ENCODE measurements at places on chromosomes 4 and X.

DNA sequence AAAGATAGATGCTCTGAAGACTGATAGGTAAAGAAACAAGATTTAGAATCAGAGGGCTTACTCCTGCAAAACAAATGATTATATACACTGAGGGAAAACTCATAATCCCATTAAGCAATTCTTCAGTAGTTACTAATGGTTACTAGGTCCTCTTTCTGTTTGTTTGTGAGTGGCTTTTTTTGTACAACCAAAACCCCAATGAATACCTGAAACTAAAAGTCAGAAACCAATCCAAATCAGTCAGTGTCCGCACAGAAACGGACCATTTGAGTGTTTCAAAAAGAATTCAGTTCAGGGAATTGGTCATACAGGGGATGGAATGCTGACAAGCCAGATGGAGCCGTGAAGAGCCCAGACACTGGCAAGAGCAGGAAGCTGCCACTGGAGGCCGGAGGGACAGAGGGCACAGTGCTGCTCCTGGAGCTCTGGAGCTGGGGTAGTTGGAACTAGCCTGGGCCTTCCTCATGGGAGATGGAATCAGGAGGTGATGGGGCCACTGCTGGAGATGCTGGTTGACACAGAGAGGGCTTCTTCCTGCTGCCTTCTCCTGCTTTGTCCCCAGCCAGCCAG lies 31.9 kb downstream of the SETD7 start:
- no peak for DNase-seq

DNA sequence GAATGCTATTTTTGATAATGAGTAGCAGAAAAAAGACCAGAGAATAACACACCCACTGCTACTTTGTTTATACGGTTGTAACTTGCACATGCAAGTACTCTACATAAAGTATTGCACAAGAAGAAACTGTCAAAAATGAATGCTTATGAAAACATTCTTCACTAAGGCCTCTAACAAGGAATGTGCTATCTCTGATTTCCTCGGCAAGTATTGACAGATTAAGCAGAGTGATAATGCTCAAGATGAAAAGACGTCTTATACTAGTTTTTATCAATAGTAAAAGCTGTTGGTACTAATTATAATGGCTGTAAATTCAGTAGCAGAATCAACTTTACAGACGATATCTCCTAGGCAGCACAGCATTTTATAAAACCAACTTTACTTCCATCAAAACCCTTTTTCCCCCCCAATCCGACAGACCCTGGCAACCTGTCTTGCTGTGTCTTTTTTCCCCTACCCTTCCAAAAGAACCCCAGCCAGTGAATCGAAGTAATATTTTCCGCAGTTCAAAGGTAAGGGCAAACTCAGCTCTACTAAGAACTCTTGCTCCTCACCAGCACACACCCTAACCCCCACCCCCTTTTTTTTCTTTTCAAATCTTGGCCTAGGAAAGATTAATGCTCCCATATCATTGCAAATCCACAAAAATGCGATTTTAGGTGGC lies 1.5 kb downstream of the FRYL start:
- no peak for DNase-seq

DNA sequence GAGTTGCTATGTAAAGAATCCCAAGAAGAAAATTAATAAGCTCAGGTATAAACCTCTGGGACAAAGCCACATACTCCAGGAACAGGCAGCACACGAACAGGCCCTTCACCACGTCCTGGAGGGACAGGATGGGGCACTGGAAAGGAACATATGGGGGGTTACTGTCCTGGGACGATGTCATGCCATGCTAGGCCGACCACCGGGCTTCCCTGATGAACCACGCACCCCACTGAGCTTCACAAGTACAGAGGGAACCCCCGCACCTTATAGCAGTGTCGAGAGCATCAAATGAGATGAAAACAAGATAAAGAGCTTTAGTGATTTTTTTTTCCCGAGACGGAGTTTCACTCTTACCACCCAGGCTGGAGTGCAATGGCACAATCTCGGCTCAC lies 19.1 kb downstream of the NOP14 start:
- no peak for DNase-seq

- DNase-seq = no peak
Measured at GRCh38 chr4:129839687-129840086, 743.7 kb downstream of the C4orf33 start.

DNA sequence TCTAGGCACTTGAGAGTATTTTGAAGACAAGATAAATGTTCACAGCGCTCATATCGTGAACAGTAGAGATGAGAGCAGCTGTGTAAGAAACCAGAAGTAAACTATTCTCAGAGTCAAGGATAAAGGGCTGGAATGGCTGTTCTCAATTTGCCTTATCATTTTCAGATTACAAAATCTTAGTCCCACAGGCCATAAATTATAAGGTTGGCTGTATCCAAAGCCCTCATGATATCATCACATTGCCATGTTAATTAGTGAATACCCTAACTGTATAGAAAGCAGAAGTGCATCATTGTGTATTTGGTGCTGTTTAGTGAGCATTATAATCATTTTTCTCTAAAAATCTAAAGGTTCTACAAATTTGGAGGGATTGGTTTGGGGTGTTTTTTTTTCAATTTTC lies 168.9 kb upstream of the EDNRA start:
- no peak for DNase-seq

DNA sequence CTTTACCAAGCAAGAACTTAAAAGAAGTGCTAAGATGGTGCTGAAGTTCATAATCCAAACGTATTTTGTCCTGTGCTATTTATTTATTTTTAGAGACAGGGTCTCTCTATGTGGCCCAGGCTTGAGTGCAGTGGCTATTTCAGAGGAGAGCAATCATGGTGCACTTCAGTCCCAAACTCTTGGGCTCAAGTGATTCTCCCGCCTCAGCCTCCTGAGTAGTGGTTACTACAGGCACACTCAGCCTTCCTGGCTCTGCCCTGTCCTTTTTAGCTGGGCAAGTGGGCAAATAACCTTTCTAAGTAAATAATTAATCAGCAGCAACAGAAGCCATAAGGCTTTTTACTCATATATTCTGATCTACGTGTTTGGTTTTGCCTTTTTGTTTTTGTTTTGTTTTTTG lies 2.6 kb downstream of the NSD2 start:
- no peak for DNase-seq

- no peak for DNase-seq
Measured at GRCh38 chrX:50594788-50595187, 124.2 kb upstream of the DGKK start.

GRCh38 chr4:172686021-172686420 lies 482.6 kb upstream of the GALNT7 start:
- DNase-seq = no peak

DNA sequence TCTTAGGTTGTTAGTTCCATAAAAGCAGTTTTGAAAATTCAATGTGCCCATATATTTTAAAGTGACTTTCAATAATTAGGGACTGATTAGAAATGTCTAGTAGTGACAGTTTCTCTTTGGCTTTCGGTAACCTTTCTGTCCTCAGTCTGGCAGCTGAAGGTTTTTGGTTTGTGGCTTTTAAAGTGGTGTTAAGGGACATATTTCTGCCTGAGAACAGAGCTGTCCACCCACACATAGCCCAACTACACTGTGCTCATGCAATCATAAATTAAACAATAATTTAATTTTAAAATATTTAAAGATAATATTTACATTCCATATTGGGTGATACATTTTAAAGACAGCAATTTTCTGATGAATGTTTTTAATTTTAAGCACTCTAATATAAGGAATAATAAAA lies 335.0 kb upstream of the TENM3 start:
- DNase-seq = no peak

DNA sequence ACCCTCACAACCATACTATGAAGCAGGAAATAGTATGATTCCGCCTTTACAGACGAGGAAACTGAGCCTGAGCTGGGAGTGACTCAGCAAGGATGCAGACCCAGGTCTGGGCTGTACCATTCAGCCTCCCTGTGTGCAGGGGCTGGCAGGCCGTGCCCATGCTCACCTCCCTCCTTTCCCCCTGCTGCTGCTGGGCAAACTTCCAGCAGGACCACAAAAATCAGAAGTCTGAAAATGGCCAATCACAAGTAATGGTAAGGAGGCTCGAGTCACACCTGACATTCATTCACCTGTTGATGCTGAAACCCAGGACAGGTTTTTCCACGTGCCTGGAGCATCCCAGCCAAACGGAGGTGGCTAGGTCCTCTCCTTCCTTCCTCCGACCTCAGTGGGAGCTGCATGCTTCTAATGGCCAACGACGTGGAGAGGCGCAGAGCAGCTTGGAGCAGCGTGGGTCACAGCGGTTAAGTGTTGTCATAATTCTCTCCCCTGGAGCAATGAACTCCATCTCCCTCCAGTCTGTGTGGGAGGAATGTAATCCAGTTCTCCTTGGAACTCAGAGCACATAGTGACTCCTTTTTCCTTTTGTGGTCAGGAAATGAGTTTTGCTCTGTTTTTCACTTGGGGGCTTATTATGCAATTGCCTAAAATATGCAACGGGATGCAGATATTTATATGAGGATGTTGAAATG lies 371.7 kb downstream of the BCOR start:
- DNase-seq = no peak

- no peak for DNase-seq
Measured at GRCh38 chr4:99669084-99669483, 11.5 kb upstream of the C4orf54 start.

DNA sequence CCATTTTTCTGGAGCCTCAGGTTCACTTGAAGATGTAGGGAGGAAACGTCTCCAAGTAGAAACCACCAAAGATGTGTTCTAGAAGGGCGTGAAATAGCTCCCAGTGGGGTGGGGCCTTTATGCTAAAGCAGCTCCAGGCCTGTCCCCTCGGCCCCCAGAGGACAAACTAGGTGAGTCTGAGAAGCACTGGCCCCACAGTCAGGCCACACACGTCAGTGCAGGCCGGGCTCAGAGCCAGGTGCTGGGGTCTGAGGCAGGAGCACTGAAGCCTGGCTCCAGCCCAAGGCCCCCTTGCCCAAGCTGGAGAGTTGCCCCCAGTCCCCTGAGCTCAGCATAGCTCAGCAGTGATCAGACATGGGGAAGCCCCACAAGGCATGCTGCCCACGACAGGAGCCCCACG lies 95.4 kb upstream of the PSAPL1 start:
- DNase-seq = no peak

DNA sequence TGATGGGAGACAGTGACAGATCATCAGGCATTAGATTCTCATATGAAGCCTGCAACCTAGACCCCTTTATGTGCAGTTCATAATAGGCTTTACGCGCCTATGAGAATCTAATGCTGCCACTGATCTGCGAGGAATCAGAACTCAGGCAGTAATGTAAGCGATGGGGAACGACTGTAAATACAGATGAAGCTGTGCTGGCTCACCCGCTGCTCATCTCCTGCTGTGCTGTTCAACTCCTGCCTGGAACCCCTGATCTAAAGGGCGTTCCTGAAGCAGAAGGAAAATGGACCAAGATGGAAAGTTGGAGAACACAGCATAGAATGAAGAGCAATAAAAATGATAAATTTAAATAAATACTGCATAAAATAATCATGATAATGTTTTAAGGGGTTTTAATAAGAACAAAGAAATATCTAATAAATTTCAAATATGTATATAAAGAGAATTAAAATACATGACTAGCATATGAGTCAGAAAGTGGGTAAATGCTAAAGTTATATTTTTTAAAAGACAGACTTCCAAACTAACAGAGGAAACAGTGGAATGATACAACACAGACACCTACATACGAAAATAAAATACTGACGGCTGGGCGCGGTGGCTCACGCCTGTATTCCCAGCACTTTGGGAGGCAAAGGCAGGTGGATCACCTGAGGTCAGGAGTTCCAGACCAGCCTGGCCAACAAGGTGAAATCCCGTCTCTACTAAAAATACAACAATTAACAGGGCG lies 59.2 kb downstream of the RBM47 start:
- DNase-seq = no peak

GRCh38 chr4:171042989-171043524 lies 770.1 kb upstream of the GALNTL6 start:
- DNase-seq = no peak

DNA sequence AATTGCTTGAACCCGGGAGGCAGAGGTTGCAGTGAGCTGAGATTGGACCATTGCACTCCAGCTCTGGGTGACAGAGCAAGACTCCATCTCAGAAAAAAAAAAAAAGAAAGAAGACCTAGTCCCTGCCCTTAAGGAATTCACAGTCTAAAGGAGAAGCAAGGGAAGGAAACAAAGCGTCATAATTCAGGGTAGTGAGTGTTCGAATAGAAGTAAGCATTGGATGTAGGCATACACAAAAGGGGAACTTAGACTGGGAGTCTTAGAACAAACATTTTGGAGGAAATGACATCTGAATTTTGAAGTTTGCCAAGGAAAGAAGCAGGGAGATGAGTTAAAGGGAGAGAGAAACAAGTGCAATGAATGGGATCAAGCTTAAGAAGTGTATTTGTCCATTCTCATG lies 32.4 kb downstream of the PPM1K start:
- DNase-seq = no peak
